ENCODE measurements at places on chromosomes 5 and 9. TPM values are rescaled to one million over a fixed set of nuclear protein-coding genes. Genes with fewer than 3 reads are reported as not detected.
A peak's percentile ranks its signal among the peaks of the same experiment; 100 is the strongest.

GRCh38 chr5:139457241-139457640, 5.3 kb downstream of the ECSCR start:
- no peak for DNase-seq

SCGB3A2 gene
- not detected for total RNA-seq

NAIP gene
- 33.5 TPM for total RNA-seq

DNA sequence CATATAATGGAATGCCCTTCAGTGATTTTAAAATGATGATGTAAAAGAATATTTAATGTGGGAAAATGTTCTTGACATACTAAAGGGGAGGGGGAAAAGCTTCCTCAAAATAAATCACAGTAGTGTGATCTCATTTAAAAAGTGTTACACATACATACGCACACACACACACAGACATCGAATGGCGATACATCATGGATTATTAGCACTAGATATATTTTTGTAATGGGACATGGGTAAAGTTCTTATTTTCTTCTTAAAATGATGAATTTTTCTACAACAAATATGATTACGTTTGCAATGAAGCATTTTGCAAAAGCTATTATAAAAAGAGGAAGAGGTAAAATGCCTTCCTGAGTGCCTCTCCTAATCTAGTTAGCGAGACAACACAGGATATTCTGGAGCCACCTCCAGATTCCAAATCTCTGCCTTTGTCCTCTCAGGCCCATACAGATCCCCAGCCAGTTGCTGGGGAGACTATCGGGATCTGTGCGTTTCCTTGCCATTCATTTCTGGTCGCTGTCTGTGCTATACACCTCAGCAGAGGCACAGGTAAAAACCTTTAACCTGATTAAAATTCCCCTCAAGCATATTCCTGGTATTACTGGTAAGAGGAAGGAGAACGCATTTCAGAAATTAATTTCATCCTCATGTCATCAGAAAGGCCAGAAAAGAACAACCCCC, 69.6 kb downstream of the SLC28A3 start:
- DNase-seq, result no peak

DNA sequence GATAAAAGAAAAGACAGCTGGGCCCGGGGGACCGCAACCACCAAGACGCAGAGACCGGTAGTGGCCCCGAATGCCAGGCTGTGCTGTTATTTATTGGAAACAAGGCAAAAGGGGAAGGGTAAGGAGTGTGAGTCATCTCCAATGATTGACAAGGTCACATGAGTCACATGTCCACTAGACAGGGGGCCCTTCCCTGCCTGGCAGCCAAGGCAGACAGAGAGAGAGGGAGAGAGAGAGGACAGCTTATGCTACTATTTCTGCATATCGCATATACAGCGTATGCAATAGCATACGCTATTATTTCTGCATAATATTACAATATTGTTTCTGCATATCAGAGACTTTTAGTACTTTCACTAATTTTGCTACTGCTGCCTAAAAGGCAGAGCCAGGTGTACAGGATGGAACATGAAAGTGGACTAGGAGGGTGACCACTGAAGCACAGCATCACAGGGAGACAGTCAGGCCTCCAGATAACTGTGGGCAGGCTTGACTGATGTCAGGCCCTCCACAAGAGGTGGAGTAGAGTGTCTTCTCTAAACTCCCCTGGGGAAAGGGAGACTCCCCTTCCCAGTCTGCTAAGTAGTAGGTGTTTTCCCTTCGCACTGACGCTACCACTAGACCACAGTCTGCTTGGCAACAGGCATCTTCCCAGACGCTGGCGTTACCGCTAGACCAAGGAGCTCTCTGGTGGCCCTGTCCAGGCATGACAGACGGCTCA, 50.3 kb downstream of the RFX3 start:
- DNase-seq, result no peak

DNA sequence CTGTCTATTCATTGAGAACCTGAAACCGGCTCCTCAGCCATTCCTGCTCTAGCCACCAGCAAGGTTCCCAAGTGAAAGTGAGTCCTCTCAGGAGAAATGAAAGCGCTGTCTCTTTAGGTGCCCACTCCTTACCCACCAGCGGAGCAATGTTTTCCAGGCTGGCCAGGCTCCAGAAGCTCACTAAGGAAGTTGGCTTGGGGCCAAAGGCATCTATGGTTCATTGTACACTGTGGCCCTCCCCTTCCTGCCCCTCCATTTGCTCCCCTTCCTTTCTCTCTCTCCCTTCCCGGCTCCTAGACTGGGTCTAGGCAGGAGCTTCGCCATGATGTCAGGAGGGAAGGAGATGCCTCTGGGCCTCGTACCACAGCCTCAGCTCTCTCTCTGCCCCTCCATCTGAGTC, 1.1 kb upstream of the GABRP start:
- DNase-seq, result no peak

GRCh38 chr5:66710557-66711088, 114.4 kb downstream of the MAST4 start:
- DNase-seq, result no peak

FOXD4L6 gene
- total RNA-seq, result not detected

SV2C gene
- not detected for total RNA-seq

- no peak for DNase-seq
These were observed 24.3 kb downstream of the S100Z start for GRCh38 chr5:76874088-76874581.

DNA sequence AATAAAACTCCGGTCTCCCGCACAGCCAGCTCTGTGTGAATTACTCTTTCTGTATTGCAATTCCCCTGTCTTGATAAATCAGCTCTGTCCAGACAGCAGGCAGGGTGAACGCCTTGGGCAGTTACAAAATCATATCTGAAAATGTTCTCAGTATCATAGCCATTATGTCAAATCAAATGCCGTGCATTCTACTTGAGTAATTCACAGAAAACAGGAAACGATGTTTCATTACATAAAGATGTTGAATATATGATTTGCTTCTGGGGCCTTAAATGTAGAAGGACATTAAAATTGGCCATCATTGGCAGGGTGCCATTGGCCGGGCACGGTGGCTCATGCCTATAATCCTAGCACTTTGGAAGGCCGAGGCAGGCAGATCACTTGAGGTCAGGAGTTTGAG, 8.5 kb downstream of the POLR3G start:
- DNase-seq, result no peak

- DNase-seq, result no peak
These were observed 255.6 kb downstream of the EPB41L4A start for GRCh38 chr5:112163435-112163834.

PHF24 gene
- not detected for total RNA-seq

DNA sequence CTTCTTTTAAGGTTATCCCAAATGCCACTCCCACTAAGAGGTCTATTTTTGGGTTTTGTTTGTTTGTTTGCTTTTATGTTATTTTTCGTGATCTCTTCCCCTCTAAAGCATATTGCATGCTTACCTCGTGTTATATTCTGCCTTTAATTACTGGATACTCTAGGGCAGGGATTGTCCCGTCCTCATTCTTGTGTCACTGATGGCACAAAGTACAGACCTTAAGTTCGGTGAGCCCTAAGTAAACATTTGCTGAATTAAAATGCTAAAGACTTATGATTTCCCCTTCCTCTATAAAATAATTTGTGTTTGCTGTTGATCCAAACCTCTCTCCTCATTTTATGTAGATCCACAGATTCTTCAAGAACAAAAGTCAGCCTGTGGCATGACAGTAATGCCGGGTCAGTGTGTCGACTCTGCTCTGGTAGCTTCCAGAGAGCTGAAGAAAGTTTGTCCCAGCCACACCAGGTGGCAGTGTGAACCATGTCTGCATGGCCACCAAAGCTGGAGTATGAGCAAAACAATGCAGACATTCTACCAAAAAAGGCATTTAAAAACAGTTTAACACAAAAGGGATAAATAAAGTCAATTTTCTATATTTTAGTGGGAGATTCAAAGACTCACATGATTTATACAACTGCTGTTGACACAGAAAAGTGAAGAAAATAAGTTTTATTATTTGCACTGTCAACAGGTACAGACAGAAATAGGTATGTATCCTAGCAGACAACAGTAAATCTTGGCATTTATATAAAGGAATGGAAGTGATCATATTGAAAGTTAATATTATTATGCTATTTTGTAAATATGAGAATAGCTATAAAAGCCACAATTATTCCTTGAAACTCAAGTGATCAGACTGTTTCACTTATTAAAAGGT, 17.9 kb upstream of the POC5 start:
- peak; percentile 49 for DNase-seq

DNA sequence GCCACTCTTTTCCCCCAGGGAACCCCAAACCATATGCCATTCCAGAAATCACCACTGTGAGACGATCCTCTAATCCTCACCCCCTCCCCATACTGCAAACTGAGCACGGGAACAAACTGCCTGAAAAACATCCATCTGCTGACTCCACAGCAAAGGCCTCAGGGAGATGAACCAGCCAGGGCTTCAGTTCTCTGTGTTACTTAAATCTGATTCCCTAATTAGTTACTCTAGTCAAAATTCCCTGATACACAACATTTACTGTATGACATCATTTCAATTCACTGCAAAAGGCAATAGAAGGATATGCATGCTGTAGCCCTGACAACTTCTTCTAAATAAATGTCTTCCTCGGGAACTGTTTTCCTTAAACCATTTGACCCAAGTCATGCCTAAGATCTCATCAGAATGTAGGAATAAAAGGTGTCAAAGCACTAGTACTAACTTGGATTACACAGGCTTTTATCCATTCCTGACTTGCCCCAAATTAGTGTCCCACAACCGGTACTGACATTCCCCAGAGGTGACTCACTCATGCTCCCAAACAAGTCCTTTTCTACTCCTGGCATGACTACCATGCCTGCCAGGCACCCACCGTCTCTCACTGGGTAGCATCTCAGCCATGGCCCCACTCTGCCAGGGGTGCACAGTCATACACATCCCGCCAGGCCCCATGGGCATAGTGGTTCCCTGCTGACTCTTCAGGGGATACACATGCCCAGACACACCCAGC, 35.0 kb downstream of the MTX3 start:
- no peak for DNase-seq

DNA sequence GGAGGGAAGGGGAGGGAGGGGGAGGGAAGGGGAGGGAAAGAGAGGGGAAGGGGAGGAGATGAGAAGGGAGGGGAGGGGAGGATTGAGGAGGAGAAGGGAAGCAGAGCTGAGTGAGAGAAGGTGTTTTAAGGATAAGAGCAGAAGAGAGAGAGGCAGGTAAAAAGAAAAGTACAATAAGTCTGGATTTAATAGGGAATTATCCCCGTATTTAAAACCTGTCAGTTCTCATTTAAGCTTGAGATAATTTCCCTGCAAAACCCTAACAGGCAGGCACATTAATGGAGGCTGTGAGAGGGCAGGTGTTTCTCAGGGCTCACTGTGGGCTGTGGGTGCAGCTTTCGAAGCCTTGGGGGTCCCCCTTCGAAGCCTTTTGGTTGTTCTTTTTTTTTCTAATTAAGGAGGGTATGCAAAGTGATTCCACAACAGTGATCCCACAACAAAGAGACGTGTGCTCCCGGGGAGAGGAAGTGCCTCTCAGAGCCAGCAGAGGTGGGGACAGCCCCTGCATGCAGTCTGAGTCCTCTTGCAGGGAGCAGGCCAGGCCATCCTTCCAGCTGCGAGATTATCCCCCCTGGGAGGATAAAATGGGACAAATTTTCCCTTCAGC, 317.9 kb upstream of the IRX1 start:
- DNase-seq, result no peak

DNA sequence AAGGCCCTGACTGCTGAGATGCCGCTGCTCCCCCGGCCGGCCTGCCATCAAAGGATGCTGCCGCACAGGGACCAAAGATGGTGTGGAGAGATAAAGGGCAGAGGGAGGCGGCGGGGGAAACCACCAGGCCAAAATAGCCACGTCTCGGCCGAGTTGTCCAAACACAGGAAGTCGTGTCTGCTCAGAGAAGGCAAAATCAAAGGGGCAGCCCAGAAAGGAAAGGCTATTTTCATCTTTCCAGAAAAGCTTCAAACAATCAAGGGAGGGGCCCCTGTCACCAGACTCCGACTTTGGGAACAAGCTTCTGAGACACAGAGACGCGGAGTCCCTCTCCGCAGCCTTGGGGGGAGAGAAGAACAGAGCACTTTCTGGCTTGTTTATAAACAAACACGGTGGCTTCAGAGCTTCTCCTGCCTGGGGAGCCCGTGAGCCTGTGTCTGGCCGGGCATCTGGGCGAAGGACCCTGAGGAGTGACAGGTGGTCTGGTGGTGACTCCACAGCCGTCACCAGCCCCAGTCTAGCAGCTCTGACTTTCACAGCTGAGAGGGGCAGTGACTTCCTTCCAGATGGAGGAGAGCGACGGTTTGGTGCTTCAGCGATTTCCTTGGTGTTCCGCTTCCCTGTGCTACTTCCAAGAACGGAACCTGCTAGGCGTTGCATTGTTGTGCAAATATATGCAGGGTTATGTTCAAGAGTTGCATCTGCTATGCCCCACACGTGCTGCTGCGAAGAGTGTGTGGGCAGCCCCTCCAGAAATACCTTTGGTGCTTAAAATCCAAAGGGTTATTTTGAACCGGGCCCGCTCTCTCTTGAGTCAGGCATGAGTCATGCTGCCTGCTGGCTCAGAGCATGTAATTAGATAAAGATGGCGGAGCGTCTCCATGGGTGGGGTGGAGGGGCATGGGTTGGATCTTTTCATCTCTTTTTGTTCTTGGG, 24.0 kb downstream of the ADAMTSL2 start:
- peak; percentile 41 for DNase-seq

PCDHGA5 gene
- total RNA-seq, result 0.20 TPM

DNA sequence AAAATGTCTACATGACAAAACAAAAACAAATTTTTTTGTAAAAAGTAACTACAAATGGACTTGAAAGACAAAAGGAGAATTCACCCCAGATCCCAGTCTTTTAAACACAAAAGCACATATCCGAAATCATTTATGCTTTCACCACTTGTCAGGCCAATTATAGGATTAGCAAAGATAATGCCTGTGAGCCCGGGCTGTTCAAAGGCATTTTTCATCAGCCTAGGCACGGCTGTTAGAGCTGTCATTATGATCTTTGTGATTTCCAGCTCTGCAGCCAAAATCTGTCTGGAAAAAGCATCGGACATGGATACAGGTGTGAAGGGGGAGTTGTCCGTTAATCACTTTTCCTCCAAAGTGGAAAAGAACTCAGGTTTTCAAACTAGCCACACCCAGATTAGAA, 23.6 kb upstream of the RAB14 start:
- DNase-seq, result no peak

DNA sequence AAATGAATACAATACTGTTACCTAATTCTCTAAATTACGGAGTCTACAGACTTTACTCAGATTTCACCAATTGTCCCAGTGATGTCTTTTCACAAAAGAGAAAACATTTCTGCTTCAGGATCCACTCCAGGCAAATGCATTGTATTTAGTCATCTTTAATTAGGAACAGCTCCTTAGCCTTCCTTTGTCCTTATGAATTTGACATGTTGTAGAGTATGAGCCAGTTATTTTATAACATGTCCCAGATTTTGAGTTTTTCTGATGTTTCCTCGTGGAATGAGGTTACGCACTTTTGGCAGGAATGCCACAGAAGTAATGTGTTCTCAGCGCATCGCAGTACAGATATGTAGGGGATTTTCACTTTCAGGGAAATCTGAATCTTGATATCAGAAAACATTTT, 10.5 kb downstream of the HABP4 start:
- no peak for DNase-seq

WWC1 gene
- total RNA-seq, result 0.53 TPM

GRCh38 chr9:88713010-88713409, 178.0 kb downstream of the NXNL2 start:
- no peak for DNase-seq

GRCh38 chr9:118459913-118460312, 755.7 kb downstream of the TLR4 start:
- no peak for DNase-seq

CKMT2 gene
- total RNA-seq, result not detected

- no peak for DNase-seq
These were observed 97.6 kb upstream of the LHFPL2 start for GRCh38 chr5:78746021-78746770.

- DNase-seq, result no peak
These were observed 163.2 kb downstream of the CACNA1B start for GRCh38 chr9:138040446-138041430.

WASHC1 gene
- 20.7 TPM for total RNA-seq

Data from natural killer cell (primary cell).